Activated naive CD4-positive, alpha-beta T cell (primary cell): ENCODE measurements at places on chromosomes 13 and 19.

- DNase-seq: no peak
Observed at GRCh38 chr19:46299695-46300094, 2.9 kb downstream of the HIF3A start.

DNA sequence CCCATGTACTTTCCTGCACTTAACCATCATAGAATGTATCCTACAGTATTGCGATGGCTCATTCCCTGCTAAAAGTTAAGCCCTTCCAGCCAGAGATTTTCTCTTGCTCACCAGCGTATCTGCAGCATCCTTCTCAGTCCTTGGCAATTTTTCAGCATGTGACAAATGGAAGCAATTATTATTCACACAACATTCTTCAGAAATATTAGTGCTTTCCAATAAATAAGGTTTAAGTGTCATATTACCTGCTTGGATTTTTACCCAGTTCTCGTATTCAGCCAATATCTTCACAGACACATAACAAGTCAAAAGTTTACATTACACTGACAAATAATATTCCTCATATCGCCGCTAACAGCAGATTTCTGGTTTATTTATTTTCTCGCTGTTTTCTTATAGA, 82.3 kb downstream of the POU4F1 start:
- no peak for DNase-seq

GRCh38 chr19:43446746-43447489, 18.5 kb downstream of the LYPD3 start:
- peak; percentile 55 for DNase-seq

GRCh38 chr13:38228322-38228721, 121.3 kb upstream of the UFM1 start:
- no peak for DNase-seq

- no peak for DNase-seq
Observed at GRCh38 chr13:33111414-33112110, 95.3 kb downstream of the KL start.
